ENCODE measurements at places on chromosomes 5 and 9. TPM values are rescaled to one million over a fixed set of nuclear protein-coding genes. Genes with fewer than 3 reads are reported as not detected.

DNA sequence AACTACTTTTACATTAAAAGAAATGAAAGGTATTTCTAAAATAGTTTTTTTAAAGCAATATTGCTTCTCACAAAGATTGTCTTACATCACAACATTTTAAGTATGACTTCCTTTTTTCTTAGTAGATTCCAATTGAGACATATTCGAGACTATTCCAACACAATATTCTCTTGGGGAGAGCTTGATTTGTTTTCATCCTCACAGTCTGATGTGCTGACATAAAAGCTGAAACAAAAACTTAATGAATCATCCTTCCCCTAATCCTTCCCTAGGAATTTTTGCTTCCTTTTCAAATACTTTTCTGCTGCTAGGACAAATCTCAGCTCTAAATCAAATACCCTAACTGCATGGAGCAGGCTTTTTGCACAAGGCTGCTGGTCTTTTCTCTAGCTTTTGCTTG, 245.8 kb upstream of the MAP3K1 start:
- H3K36me3 ChIP-seq: no peaks in the 10 kb centered on the region
- DNase-seq: no peak
- H3K4me3 ChIP-seq: no peak overlapping the region
- H3K4me1 ChIP-seq: peaks cover 7% of the 10 kb centered on the region
- H3K27ac ChIP-seq: no peak overlapping the region

DNA sequence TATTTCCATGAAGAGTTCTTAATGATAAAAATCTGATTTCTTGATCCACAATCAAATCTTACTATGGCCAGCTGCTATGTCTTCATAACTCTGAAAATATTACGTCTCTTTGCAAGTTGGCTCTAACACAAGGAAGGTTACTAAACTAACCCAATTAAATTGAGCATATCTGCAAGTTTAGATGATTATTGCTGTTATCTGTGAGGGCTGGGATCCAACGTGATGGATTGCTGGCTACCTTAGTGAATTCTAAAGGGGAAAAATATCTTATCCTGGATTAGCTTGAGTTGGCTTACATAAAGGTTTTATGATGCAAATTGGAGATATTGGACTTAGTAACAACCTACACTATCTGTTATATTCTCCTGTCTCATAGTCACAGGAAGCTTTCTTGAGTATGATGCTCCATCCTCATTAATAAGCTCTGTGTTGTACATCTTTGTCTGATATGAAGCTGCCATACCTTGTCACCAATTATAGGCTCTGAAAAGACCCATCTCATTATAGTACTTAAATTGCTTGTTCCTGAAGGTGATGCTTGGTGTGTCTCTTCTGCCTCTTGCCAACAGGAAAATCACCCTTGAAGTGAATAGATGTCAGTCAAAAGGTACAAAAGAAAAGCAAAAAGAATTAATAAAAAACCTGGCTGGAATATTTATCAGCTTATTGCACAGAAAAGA, 733.0 kb upstream of the MEF2C start:
- no peak overlapping the region for H3K4me3 ChIP-seq
- no peaks in the 10 kb centered on the region for H3K4me1 ChIP-seq
- no peaks in the 10 kb centered on the region for H3K36me3 ChIP-seq

EIF4E1B gene
- total RNA-seq: not detected

CDH9 gene
- total RNA-seq: not detected

- H3K27ac ChIP-seq: no peak overlapping the region
- no peak for DNase-seq
- no peaks in the 10 kb centered on the region for H3K36me3 ChIP-seq
- no peak overlapping the region for H3K4me3 ChIP-seq
- H3K4me1 ChIP-seq: peaks cover 3% of the 10 kb centered on the region
Measured at GRCh38 chr5:113195771-113196170, 219.2 kb downstream of the DCP2 start.

Data from activated T-helper 2 cell treated with anti-CD3 and anti-CD28 coated beads, Interferon-gamma antibody, Interleukin-2, Interleukin-4, amounts not matched to agents 10 μg/mL and 5 μg/mL and 100 μg/mL, durations not matched to agents 14 hours and 24 hours and 36 hours (primary cell).